Osteocyte (in vitro differentiated cells): ENCODE measurements at places on chromosomes 13 and 19.

DNA sequence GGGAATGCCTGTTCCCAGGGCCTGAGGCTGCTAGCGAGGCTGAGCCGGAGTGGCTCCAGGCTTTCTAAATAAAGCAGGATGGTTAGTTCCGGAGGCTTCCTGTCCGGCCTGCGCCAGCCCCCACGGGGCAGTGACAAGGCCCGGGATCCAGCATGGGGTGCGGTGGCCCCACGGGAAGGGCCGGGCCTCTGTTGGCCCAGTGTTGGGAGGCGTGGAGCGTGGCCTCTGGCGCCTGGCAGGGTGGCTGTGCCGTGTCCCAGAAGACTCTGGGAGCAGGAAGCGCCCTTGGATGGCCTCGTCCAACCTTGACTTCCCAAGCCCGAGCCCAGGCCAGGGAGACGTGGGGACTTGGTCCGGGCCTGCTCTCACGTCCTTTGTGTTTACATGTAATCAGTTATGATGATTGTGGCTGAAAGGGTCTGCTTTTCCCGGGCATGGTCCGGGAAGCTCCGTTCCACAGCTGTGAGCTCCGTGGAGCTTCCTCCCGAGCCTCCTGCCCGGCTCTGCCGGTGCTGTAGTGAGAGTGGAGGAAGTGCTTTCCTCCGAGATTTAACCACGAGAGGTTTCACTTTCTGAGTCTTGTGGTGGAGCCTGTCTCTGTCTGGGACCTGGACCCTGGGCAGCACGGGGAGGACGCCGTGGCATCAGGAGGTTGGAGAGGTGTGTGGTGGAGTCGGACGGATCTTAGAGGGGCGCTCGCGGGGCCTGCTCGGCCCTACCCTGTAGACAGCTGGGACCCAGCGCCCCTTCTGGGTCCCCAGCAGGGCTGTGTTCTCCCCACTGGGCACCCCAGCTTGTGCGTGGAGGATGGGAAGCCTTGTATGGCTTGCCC lies 4.6 kb downstream of the GNA11 start:
- DNase-seq, result no peak

DNA sequence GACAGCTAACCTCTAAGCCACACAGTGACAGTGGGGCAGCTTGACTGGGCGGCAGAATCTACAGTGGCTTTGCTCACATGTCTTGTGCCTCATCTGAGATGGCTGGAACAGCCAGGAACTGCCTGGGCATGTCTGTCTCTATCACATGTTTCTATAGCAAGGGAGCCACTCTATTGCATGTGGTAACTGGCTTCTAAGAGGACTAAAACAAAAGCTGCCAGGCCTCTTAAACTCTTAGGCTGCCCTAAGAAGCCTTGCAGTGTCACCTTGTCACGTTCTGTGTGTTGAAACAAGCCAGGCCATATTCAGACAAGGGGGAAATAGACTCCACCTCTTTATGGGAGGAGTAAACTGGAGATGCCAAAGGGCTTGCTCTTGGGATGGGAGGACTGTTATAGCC lies 122.9 kb upstream of the MAB21L1 start:
- DNase-seq, result no peak

DNA sequence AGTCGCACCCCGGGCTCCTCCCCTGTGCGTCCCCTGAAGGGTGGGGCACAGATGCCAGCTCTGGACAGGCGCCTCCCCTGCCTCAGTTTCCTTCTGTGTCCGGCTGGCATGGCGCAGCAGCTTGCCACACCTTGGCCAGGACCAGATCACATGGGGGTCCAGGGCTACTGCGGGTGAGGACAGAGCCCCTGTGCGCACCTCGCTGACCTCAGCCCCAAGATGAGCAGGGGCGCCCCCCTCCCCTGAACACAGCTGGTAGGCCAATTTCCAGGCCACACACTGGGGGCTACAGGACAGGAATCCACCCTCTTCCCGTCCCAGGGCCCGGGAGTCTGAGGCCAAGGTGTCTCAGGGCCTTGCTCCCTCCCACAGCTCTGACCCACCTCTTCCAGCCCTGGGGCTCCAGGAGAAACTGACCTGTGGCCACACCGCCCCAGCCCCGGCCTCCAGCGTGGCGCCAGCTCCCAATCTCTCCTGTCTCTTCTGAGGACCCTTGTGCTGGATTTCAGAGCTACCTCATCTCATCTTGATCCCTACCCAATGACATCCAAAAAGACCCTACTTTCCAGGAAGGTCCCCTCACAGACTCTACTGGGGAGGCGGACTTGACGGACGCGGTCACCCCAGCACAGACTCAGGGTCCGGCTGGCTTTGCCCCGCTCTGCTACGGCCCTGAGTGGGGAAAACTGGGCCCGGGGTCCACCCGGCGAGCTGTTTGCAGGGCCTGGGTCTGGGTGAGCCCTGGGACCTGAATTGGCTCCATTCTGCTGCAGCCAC lies 28.2 kb downstream of the SBNO2 start:
- DNase-seq, result no peak

DNA sequence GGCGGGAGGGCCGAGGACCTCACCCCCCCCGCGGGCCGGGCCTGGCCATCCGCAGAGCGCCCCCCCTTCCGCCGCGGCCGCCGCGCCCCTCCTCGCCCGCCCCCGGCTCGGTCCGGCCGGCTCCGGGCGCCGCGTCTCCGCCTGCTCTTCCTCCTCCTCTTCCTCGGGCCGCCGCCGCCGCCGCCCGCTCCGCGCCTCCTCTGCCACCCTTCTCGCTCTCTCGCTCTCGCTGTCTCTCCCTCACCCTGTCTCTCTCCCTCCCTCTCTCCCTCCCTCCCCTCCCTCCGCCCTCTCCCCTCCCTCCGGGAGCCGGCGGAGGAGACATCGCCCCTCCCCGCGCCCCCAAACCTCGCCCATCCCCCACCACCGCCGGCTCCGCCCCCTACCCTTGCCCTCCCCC lies at the start of gene SHANK1:
Gene SHANK1, minus strand, starts transcription at position 237 of the 400 bp plus-strand sequence. CDS start 2,883 bp downstream, outside the sequence.
- no peak for DNase-seq

GRCh38 chr13:45538382-45538781 lies 73.6 kb downstream of the COG3 start:
- DNase-seq, result no peak

DNA sequence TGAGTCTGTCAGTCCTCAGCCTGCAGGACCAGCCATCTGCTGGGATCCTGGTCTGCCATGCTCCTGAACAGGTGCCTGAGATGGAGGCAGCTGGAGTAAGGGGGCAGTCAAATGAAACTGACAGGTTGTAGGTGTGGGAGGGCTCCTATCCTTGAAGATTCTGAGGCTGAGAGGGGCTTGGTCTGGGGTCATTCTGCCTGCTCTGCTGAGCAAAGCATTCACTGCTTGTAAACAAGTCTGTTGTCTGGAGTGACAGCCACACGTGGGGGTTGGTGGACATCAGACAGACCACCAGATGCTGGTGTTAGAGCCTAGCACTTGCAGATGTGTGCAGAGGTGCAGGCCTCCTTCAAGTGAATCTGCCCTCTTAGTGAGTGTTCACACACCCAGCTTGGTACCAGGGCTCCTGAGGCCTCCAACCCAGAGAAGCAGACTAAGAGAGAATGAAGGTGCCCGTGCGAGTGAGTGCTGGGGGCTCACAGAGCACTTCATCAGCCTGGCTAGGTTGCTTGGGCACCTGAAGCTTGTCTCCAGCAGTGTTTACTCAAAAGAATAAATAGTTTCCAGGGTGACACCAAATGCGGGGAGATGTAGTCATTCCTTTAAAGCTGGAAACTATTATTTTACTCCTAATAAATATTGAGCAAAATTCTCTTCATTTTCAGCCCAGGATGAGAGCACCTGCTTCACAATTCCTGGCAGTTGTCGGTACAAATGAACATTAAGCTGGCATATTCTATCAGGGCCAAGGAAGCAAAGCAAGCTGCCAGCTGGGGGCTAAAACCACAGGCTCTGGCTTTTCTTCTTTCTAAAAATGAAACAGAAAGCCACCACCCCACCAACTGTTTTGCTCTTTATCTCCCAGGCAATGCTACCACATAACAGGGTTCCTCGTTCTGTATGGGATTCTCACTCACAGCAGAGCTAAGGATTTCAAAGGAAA lies 82.3 kb downstream of the RNASEH2B start:
- DNase-seq, result no peak

GRCh38 chr19:35557539-35558399 lies 5.7 kb downstream of the ATP4A start:
- DNase-seq, result no peak

DNA sequence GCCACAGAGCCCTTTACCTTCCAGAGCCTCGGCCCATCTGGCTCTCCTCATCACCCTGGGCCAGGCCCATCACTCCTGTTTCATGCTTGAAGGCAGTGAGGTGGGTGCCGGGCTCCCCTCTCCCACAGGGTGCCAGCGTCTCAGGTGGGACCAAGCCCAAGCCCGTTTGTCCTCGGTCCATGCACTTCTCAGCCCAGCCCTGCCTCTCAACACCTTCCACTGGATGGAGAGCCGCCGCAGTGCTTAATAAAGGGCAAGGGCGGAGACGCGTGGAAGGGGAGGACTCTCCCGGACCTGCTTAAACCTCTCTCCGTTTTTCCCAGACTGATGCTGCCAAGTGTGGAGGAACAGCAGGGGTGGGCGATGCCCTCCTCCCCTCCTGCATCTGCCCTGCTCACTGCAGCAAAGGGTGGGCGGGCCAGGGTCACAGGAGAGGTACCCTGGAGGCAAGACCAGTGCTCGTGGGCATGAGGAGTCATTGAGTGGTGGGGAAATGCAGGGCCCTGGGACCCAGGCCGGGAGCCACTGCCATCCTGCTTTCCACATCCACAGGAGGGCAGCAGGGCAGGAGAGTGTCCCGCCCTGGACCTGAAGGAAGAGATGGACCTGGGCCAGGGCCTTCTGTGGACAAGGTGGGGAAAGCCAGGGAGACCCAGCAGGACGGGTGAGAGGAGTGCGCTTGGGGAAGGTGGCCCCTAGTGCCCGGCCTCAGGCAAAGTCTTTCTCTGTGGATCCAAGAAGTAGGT lies 9.7 kb upstream of the ATP11A start:
- no peak for DNase-seq

GRCh38 chr13:75129331-75129730 lies 352.6 kb downstream of the TBC1D4 start:
- no peak for DNase-seq

- DNase-seq, result no peak
Measured at GRCh38 chr13:80244574-80244973, 96.4 kb downstream of the SPRY2 start.

DNA sequence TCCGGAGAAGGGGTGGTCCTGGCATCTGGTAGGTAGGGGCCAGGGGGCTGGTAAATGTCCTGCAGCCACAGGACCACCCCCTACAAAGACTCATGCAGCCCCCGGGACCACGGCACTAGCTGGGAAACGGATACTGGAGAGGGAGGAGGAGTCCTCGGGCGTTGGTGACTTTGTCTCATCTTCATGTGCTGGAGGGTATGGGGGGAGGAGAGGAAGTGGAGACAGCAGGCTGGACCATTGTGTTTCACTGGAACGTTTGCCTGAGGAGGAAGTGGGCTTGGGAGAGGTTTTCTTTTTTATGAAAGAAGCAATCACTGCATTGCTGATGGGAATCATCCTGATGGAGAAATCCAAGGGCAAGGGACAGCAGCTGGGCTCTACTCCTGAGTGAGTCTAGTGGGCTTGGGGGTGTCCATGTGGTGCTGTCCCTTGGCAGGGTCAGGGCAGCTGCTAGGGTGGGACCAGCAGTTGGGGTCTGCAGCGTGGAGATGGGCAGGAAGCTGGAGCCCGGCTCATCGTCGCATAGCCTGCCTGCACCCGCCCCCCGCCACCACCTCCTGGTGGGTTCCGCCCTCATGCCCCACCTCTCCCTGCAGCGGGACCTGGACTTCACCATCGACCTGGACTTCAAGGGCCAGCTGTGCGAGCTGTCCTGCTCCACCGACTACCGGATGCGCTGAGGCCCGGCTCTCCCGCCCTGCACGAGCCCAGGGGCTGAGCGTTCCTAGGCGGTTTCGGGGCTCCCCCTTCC lies 1.7 kb upstream of the ADM5 start:
- no peak for DNase-seq

GRCh38 chr13:50070186-50070585 lies 54.9 kb downstream of the KCNRG start:
- no peak for DNase-seq

DNA sequence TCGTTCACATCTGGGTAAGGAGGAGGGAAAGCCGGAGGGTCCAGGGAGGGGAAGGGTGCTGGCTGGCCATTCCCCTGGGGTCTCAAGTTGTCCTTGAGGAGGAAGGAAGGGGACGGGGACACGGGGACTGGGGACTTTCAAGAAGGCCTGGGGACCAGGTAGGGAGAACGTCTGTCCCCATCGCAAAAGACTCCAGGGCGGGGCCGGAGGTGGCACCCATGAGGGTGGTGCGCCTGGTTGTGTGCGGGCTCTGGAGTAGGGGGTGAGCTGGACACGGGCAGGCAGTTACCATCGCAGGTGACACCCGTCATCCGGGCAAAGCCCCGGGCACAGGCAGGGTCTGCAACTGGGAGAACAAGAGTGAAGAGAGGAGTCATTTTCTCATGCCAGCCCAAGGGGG lies 23.4 kb downstream of the FBN3 start:
- no peak for DNase-seq
